Activated CD4-positive, alpha-beta memory T cell treated with anti-CD3 and anti-CD28 coated beads for 36 hours (primary cell): ENCODE measurements at places on chromosomes 6 and 20. TPM values are rescaled to one million over a fixed set of nuclear protein-coding genes. Genes with fewer than 3 reads are reported as not detected.

- no peak overlapping the region for H3K27ac ChIP-seq
- no peaks in the 10 kb centered on the region for H3K36me3 ChIP-seq
- no peak overlapping the region for H3K4me3 ChIP-seq
- H3K4me1 ChIP-seq = no peaks in the 10 kb centered on the region
- no peaks in the 10 kb centered on the region for H3K27me3 ChIP-seq
Measured at GRCh38 chr6:4256969-4257368, 121.6 kb upstream of the ECI2 start.

DNA sequence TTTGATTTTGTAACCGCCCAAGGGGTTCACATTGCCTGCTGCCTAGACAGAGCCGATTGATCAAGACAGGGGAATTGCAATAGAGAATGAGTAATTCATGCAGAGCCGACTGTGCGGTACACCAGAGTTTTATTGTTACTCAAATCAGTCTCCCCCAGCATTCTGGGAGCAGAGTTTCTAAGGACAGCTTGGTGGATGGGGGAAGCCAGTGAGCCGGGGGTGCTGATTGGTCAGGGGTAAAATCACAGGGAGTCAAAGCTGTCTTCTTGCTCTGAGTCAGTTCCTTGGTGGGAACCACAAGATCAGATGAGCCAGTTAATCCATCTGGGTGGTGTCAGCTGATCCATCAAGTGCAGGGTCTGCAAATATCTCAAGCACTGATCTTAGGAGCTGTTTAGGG, 60.0 kb upstream of the EZR start:
- no peak overlapping the region for H3K4me3 ChIP-seq
- H3K36me3 ChIP-seq = peaks cover 9% of the 10 kb centered on the region
- peaks cover 1% of the 10 kb centered on the region for H3K27me3 ChIP-seq

NR2E1 gene
- total RNA-seq = not detected

DNA sequence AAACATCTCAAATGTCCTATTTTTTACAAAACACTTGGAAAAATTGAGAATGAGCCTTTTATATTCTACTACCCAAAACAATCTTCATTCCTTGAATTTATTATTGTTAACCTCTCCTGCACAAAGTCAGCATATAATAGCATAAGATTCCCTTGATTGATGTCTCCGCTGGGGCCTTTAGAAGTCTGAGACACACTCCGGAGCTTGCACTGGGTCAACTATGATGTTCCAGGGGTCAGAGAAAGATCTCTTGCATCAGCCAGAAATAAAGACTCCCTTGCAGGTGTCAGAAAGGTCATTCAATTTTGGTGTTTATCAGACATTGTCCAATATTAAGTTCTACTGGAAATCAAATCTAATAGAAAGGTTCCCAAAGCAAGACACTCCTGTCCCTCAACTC, 29.7 kb upstream of the NHSL1 start:
- H3K27ac ChIP-seq = no peak overlapping the region
- no peak overlapping the region for H3K4me3 ChIP-seq
- peaks cover 13% of the 10 kb centered on the region for H3K27me3 ChIP-seq
- H3K4me1 ChIP-seq = no peaks in the 10 kb centered on the region

COL21A1 gene
- not detected for total RNA-seq

DNA sequence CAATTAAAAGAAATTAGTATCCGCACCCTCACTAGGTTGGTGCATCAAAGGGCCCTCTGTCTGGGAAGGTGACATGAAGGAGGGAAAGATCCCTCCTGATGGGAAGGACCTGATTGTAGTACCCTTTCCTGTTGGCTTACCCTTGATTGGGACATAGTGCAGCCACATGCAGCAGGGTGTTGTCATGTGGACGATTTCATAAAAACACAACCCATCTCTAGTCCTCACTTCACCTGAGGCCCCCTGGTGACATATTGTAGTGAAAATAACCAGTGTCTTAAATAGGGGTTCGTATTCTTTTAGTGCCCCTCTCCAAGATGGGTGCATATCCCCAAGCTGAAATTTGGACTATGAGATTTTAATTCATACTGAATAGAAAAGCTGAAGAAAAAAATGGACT, 97.3 kb downstream of the SLX4IP start:
- H3K27ac ChIP-seq = no peak overlapping the region
- H3K36me3 ChIP-seq = no peaks in the 10 kb centered on the region
- H3K27me3 ChIP-seq = no peaks in the 10 kb centered on the region
- no peaks in the 10 kb centered on the region for H3K4me1 ChIP-seq
- H3K4me3 ChIP-seq = no peak overlapping the region

DNA sequence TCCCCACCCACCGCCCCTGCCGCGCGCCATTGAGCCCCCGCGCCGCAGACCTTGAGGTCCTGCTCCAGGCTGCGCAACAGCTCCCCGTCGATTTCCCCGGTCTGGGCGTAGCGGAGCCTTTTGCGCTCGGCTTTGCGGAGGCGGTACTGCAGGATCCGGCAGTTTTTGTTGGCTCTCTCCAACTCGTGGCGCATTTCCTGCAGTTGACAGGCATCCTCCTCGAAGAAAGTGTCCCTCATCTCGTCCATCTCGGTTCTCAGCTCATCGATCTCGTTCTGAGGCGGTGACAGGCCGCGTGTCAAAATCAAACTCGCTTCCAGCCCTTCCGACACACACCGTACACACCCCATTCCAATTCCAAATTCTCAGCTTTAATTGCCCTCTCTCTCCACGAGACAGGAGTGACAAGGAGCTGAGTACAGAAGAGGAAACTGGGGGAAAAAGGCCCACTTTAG, 4.3 kb downstream of the MTCL3 start:
- peaks cover 32% of the 10 kb centered on the region for H3K4me1 ChIP-seq
- peak overlapping the region; percentile 85 for H3K4me3 ChIP-seq
- H3K27ac ChIP-seq = peak overlapping the region; percentile 53
- peak; percentile 80 for DNase-seq

RAD21L1 gene
- not detected for total RNA-seq

HLA-DOA gene
- total RNA-seq = 0.53 TPM

DLL1 gene
- 0.41 TPM for total RNA-seq

DNA sequence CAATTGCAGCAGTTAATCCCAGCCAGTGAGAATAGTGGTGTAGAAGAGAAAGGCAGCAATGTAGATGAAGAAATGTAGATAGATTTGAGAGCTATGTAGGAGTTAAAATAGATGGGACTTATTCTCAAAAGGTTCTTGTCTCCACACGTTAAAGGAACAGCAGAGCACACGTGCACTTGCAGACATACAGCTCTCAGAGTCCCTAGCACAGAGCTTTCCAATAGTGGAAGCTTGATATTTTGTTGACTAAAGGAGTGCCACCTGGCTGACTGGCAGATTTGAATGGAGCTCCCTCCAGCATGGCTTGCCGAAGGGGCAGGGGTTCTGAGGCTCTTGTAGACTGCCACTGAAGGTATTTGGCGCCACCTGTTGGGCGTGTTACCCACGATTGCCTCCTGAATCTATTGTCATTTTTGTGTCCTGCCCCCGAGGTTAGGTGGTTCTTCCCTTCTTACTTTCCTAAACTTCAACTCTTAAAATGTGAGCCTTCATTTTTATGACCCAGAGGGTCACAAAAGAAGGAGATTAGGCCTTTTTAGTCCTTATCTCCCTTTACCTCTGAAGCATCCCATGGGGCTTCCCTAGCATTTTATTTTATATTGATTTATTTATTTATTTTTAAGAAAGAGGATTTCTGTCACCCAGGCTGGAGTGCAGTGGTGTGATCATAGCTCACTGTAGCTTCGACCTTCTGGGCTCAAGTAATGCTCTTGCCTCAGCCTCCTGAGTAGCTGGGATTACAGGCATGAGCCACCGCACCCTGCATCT, 16.4 kb downstream of the BRD2 start:
- no peak overlapping the region for H3K4me3 ChIP-seq
- peak; percentile 93 for DNase-seq
- H3K36me3 ChIP-seq = peaks cover 17% of the 10 kb centered on the region
- H3K27me3 ChIP-seq = no peaks in the 10 kb centered on the region
- peaks cover 19% of the 10 kb centered on the region for H3K4me1 ChIP-seq

DNA sequence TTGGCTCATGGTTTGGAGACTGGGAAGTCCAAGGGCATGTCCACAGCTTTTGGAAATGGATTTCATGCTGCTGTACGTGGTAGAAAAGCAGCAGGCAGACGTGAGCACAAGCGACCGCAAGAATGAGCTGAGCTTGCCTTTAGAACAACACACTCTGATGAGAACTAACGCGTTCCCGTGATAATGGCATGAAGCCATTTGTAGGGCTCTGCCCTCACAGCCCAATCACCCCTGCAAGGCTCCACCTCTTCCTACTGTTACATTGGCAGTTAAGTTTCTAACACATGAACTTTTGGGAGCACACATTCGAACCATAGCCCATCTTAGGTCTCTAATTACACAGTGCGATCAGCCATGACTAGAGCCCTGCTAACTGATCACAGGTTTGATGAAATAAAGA, 107.5 kb upstream of the TMEM170B start:
- no peaks in the 10 kb centered on the region for H3K36me3 ChIP-seq
- no peak overlapping the region for H3K4me3 ChIP-seq
- DNase-seq = no peak
- no peaks in the 10 kb centered on the region for H3K27me3 ChIP-seq
- H3K27ac ChIP-seq = no peak overlapping the region

FAM209B gene
- 0.93 TPM for total RNA-seq

GRCh38 chr6:148001844-148002642, 340.6 kb upstream of the SASH1 start:
- no peaks in the 10 kb centered on the region for H3K4me1 ChIP-seq
- no peak overlapping the region for H3K27ac ChIP-seq
- no peak for DNase-seq
- H3K4me3 ChIP-seq = no peak overlapping the region
- no peaks in the 10 kb centered on the region for H3K36me3 ChIP-seq

MCCD1 gene
- total RNA-seq = not detected

DNA sequence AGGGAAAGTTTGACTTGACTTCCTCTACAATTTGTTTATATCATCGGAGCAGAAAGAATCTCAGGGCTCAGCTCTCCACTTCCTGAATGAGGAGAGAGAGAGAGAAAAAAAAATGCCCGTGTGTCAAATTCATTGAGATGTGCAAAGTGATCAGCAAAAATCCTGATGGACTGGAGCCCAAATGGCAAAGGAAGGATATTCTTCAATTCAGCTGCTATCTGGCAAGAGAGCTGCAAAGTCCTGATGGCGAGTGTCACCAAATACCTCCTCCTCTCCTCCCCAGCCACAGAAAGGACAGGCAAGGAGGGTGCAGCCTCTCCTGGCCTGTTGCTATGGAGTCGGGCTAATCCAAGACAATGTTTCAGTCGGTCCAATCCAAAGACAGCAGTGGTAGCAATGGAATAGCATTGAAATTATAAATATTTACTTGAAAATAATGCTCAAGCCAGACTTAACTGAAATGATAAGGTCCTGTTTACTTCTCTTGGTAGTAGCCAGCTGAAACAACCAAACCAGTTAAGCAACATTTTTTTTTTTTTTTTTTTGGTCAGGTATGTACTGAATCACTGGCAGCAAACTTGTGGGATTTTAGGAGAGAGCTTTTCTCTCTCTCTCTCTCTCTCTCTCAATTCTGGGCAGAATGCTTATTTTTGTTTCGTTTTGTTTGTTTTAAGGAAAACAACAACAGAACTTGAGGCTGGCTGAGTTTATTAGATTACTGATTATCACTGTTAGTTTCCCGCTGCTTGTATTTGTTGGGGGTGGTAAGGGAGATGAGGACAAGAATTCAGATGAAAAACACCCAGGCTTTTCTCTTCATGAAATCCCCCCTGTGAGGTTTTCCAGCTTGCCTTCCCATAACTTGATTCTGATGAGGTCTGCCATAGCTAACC, 204.2 kb downstream of the BCAS1 start:
- no peaks in the 10 kb centered on the region for H3K27me3 ChIP-seq
- no peaks in the 10 kb centered on the region for H3K36me3 ChIP-seq
- DNase-seq = no peak
- peak overlapping the region; percentile 80 for H3K27ac ChIP-seq

GRCh38 chr6:147530132-147531060, 21.9 kb downstream of the SAMD5 start:
- H3K27ac ChIP-seq = no peak overlapping the region
- DNase-seq = peak; percentile 13
- H3K36me3 ChIP-seq = no peaks in the 10 kb centered on the region
- no peak overlapping the region for H3K4me3 ChIP-seq
- peaks cover 27% of the 10 kb centered on the region for H3K27me3 ChIP-seq

DNA sequence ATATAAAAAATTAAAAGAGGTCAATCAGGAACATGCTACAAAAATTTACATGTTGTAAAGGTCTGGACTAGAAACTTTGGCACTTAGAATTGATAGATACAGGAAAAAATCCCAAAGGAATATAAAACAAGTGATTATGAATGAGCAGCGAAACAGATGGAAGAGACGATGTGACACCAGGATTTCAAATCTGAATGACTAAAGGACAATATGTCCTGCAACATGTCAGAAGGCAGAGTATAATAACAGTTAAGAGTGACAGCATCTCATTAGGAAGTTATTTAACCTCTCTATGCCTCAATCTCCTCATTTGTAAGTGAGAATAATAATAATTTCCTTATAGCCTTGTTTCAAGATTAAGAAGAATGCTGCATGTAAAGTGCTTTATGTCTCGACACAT, 50.3 kb downstream of the FRK start:
- H3K36me3 ChIP-seq = no peaks in the 10 kb centered on the region
- no peak overlapping the region for H3K4me3 ChIP-seq
- H3K4me1 ChIP-seq = peaks cover 13% of the 10 kb centered on the region
- H3K27me3 ChIP-seq = peaks cover 3% of the 10 kb centered on the region
- no peak overlapping the region for H3K27ac ChIP-seq
- DNase-seq = no peak

KDM1B gene
- total RNA-seq = 18.5 TPM

DNA sequence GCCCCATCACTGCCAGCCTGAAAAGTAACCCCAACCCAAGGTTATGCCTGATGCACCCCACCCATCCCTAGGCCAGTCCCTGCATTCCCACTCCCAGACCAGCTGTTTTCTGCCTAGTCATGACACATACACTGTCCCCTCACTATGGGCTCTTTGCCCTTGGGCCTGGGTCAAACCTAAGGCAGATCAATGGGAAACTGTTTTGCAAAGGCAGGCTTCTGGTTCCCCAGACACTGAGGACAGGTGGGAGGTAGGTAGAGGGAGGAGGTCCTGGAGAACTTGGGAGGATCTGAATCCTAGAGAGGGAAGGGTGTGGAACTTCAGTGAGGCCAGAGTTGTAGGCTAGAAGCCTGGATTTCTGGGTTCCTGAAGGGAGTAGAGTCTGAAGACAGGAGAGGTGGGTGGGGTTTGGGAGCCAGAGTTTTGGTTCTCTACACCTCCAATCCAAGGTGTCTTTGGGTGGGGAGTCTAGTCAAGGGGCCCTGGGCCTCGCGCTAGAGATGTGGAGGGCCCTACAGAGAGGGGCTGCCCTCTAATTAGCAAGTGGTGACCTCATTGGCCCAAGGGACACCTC, 2.0 kb downstream of the CLIC1 start:
- H3K27ac ChIP-seq = peak overlapping the region; percentile 88
- H3K4me3 ChIP-seq = peak overlapping the region; percentile 98
- DNase-seq = no peak
- no peaks in the 10 kb centered on the region for H3K27me3 ChIP-seq
- peaks cover 64% of the 10 kb centered on the region for H3K4me1 ChIP-seq
- peaks cover 49% of the 10 kb centered on the region for H3K36me3 ChIP-seq

GRCh38 chr6:19268718-19269117, 568.5 kb upstream of the ID4 start:
- H3K36me3 ChIP-seq = no peaks in the 10 kb centered on the region
- no peak overlapping the region for H3K27ac ChIP-seq
- no peak overlapping the region for H3K4me3 ChIP-seq
- H3K27me3 ChIP-seq = no peaks in the 10 kb centered on the region

- no peak for DNase-seq
- peaks cover 10% of the 10 kb centered on the region for H3K27me3 ChIP-seq
- no peak overlapping the region for H3K27ac ChIP-seq
- no peaks in the 10 kb centered on the region for H3K4me1 ChIP-seq
- H3K4me3 ChIP-seq = no peak overlapping the region
- H3K36me3 ChIP-seq = no peaks in the 10 kb centered on the region
Measured at GRCh38 chr6:146898069-146898887, 299.5 kb downstream of the ADGB start.
